ENCODE measurements at places on chromosomes 5 and 9.

- no peak for DNase-seq
Measured at GRCh38 chr9:135544981-135545635, 818 bp upstream of the OBP2A start.

- no peak for DNase-seq
Measured at GRCh38 chr5:74903165-74903787, 37.1 kb upstream of the FAM169A start.

DNA sequence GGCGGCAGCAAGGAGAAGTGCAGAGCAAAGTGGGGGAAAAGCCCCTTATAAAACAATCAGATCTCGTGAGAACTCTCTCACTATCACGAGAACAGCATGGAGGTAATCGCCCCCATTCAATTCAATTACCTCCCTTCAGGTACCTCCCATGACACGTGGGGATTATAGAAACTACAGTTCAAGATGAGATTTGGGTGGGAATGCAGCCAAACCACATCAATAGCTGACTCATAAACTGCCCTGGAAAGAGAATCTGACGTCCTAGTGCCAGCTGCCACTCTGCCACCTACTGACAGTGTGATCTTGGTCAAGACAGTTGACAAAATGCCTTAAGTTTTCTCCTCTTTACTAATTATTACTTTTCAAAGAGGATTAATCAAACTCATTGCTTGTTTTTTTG is 128.3 kb downstream of the GPBP1 start:
- no peak for DNase-seq

DNA sequence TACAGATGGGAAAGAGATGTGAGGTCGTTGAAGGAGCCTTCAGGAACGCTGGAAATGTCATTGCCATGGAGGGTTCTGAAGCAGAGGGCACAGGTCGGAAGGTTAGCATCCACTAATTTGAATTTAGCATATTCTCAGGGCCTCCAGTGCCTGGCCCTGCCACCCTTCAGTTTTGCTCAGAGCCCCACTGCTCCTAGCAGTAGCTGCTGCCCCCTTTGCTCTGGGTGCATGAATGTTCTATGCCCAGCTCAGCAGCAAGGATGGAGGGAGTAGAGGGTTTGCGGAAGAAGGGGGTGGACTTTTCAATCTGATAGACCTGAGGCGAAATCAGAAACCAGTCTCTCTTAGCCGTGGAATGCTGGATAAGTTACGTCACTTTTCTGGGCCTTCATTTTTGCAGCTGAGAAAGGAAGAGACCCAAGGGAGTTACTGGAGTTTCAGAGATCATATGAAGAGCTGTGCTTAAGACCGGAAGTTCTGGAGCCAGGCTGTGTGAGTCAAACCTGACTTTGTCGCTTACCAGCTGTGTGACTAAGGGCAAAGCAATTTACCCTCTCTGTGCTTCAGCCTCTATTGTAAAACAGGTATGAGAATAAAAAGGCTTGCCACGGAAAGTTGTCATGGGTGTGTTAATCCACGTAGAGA is 133.2 kb upstream of the PANK3 start:
- peak; percentile 92 for DNase-seq

- no peak for DNase-seq
Measured at GRCh38 chr5:100900142-100900795, 2.8 kb downstream of the ST8SIA4 start.

DNA sequence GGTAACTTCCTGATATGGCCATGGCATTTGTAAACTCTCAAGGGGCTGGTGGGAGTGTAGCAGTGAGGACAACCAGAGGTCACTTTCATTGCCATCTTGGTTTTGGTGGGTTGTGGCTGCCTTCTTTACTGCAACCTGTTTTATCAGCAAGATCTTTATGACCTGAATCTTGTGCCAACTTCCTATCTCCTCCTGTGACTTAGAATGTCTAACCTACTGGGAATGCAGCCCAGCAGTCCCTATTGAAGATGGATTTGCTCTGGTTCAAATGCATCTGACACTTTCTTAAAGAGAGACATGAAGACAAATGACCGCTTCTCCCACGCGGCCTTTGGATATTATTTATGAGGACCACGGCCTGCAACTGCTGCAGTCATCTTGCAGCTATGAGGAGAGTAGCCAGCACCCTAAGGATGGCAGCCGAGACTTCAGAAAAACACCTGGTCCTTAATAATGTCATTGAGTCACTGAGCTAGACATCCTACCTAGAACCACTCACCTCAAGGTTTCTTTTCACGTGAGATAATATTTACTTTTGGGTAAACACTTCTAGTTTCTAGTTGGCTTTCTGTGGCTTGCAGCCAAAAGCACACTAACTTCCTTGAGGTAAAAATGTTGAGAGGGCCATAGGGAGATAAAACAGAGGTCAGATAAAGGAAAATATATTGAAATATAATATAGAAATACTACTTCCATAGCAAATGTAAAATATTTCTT is 28.2 kb downstream of the CETN3 start:
- no peak for DNase-seq

GRCh38 chr9:100473276-100474081 is 530 bp downstream of the TMEFF1 start:
- no peak for DNase-seq

DNA sequence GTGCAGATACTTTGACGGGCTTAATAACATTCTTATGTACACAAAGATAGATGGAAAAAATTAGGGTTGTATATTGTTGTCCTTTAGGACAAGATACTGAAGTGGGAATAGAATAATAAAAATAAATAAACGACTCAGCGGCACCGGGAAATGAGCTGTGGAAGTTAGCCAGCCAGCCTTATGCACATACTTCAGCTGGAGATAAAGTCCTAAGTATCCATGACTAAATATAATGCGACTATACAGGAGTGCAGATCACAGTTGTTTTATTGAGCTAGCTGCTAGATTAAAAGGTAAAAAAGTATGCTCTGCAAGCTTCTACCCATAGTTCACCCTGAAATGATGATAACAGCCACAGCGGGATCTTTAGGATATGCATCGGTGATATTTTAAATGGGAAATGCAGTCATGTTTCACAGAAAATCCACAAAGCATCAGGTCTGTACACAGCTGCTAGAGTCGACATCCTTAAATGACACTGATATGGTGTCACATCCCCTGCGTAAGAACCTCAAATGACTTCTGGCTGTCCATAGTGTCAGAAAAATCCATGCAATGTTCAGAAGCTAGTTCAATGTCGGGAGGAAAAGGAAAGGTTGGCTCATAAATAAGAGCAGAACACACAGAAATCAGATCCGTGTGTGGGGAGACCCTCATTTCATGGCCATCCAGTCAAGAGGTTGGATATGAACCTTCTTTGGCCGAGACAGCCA is 392.8 kb upstream of the DAP start:
- no peak for DNase-seq

GRCh38 chr9:127980060-127980705 is 606 bp downstream of the EEIG1 start:
- no peak for DNase-seq

DNA sequence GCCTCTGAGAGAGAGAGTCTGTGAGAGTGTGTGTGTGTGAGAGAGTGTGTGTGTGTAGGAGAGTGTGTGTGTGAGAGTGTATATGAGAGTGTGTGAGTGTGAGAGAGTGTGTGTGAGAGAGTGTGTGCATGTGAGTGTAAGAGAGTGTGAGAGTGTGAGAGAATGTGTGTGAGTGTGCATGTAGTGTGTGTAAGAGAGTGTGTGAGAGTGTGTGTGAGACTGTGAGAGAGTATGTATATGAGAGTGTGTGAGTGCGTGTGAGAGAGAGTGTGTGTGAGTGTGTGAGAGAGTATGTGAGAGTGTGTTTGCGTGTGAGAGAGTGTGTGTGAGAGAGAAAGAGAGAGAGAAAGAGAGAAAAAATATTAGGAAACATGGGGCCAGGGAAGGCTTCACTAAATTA is 588.3 kb upstream of the SGCD start:
- no peak for DNase-seq
